ENCODE measurements at places on chromosomes 4 and X.

GRCh38 chr4:164579270-164579942 lies 174.5 kb upstream of the SMIM31 start:
- no peak for DNase-seq

DNA sequence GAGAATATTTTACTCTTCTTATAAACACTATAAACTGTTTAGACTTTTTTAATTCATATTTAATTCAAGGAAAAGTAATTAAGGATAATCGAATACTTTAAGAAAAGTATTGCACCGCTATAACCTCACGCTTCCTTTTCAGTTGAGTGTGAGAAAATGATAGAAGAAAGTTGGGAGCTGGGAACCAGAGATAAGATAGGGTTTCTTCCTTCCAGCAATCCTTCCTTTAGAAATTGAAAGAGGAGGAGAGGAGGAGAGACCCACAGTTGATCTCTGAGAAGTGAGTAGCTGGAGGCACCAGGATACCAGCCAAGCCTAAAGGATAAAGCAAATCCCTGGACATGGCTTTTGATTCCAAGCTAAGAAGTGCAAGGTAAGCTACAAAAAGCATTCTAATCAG lies 242.3 kb upstream of the NOCT start:
- no peak for DNase-seq

GRCh38 chr4:83305187-83305586 lies 20.6 kb upstream of the COQ2 start:
- no peak for DNase-seq

DNA sequence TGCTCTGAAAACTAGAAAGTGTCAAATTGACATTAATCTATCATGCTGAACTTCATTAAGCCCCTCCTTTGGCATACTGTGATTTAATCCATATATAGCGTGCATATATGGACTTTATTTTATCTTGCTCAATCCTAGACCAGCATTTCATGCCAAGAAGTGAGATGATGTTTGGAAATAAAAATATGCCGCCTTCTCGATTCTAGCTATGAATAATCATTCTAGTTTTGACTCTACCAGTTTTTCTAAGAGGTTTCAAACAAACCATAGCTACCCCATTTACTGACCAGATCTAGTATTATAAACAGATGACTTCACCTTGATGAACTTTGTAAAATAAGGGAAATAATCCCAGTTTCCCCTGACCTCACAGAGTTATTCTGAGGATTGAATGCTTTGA lies 95.0 kb downstream of the ARX start:
- DNase-seq, result no peak

GRCh38 chr4:118683513-118683912 lies 1.7 kb upstream of the METTL14 start:
- DNase-seq, result no peak

DNA sequence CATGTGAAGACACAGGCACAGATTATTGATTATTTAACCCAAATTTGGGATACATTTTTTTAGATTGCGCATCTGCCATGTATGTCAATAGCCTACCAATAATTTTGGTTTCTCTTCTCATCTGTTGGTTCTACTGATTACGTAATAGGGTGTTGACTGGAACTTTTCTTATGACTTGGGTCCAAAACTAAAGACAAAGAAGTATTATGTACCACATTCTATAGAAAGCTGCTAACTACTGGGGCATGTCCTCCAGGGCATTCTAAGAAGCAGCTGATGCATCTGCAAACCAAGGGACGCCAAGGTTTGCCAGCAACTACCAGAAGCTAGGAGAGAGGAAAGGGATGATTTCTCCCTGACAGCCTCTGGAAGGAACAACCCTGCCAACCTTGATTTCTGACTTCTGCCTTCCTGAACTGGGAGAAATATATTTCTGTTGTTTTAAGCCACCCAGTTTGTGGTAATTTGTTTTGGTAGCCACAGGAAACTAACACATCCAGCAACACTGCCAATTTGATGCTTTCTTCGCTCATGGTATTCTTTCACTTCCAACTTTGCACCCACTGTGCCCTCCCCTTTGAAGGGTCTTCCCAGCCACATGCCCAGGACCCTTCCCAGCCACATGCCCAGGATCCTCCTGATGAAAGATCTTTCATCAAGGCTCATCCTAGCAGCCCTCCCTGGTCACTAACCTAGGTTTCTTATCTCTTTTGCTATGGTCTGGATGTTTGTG lies 15.9 kb upstream of the TLR1 start:
- no peak for DNase-seq

DNA sequence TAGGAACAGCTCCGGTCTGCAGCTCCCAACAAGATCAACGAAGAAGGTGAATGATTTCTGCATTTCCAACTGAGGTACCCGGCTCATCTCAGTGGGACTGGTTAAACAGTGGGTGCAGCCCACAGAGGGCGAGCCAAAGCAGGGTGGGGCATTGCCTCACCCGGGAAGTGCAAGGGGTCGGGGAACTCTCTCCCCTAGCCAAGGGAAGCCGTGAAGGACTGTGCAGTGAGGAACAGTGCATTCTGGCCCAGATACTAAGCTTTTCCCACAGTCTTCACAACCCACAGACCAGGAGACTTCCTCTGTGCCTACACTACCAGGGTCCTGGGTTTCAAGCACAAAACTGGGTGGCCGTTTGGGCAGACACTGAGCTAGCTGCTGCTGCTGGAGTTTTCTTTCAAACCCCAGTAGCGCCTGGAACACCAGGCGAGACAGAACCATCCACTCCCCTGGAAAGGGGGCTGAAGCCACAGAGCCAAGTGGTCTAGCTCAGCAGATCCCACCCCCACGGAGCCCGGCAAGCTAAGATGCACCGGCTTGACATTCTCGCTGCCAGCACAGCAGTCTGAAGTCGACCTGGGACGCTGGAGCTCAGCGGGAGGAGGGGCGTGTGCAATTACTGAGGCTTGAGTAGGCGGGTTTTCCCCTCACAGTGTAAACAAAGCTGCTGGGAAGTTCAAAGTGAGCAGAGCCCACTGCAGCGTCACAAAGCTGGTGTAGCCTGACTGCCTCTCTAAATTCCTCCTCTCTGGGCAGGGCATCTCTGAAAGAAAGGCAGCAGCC lies 84.6 kb downstream of the THOC2 start:
- peak; percentile 81 for DNase-seq

DNA sequence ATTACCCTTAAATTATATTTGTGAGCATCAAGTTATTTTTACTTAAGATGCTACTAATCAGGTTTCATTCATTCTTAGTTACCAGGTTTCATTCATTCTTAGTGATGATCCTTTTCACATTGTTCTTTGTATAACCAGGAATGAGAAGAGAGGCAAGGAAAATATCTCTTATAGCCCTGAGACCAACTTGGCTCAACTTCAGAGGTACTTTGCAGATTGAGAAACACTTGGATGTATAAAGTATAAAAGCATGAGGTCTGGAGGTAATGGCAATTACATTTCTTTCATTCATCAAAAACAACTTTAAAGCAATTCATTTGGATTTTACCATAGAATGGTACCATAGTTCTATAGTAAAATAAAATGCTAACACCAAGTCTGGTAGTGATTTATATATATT lies 231.0 kb downstream of the PRDM5 start:
- DNase-seq, result no peak

DNA sequence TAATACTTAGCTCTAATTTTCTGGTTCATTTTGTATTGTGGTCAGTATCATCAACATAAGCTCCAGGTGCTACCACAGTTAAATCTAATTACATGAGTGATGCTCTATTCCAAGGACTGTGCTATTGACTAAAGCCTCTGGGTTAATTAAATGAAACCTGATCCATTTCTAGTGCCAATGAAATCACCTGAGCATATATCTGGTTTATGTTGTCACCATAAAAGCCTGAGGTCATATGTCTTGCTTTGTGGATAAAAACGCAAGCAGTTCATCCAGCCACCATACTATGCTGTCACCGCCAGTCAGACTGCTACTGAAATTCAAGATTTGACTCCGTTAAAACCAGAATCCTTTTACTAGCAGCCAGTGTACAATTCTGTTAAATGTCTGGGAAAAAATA lies 64.2 kb upstream of the ZNF518B start:
- no peak for DNase-seq

DNA sequence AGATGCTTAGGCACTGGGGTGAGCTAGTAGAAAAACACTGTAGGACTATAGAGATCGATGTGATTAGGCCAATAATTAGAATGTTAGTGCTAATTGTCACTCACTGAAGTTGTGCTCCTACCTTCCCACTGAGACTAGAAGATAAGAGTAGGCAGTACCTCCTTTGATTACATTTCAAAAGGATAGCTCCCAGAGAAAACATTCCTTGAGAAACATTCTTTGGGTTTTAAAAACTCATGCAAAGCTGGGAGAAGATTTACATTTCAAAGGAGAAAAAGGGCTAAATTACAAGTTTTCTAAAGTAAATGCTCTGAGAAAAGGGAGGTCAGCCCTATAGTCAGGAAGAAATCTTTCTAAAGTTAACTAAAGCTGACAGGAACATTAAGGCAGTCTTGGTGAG lies 860.3 kb upstream of the NDST4 start:
- DNase-seq, result no peak

- DNase-seq, result no peak
Measured at GRCh38 chr4:164423819-164424218, 330.1 kb upstream of the SMIM31 start.

DNA sequence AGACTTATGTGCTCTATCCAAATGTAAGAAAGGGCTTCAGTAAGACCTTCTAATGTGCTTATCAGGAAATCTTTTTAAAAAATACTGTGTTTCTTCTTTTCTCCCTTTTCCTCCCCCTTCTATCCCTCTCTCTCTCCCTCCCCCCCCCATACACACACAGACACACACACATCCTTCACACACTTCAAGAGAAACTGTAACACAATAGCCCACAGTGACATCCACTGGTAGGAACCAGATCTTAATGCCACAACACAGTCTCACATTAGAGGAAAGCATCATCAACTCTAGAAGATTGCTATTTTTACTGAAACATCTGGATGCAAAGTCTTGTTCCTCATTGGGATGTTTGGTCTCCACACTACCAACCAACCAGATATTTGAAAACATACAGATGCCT lies 4.6 kb downstream of the PCDH19 start:
- DNase-seq, result peak; percentile 52

DNA sequence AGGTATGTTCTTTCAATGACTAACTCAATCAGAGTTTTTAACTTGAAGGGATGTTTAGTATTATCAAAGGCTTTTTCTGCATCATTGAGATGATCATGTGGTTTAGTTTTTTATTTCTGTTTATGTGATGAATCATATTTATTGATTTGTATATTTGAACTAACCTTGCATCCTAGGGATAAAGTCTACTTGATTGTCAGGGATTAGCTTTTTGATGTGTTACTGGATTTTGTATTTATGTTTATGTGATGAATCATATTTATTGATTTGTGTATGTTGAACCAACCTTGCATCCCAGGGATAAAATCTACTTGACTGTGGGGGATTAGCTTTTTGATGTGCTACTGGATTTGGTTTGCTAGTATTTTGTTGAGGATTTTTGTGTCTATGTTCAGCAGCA lies 615.4 kb upstream of the GRID2 start:
- no peak for DNase-seq

Measured in eye (tissue), 1 donor.